ENCODE measurements at places on chromosomes 7 and 10.

DNA sequence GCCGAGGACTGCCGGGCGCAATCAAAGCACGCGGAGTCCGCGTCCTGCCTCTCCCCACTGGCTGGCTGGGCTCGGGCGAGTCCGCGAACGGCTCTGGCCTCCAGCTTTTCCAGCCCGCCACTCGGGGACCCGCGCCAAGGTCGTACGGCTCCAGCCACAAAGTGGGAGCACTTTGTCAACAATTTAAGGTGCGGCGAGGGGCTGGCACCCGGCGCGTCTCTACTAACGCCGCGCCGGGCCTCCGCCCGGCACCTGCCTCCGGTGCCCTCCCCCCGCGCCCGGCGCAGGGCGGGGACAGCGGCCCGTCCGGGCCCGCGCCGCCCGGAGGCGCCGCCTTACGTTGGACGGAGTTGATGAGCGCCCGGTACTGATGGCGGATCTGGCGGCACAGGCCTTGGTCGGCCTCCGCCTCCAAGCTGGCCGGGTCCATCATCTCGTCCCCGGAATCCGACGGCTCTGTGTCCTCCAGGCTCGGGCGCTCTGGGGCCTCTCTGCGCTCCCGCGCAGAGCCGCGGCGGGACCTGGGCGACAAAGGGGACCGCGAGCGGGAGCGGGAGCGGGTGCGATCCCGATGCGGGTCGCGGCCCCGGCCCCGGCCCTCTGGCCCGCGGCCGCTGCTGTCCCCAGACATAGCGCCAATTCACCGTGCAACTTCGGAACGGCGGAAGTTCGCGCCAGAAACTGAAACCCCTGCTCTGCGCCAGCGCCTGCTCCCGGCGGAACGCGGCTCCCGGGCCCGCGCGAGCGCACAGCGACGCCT lies at the start of gene NSMCE4A:
Gene NSMCE4A, minus strand, starts transcription at position 683 of the 760 bp plus-strand sequence. Its CDS starts 52 bp downstream, at position 631.
- peak; percentile 60 for DNase-seq

DNA sequence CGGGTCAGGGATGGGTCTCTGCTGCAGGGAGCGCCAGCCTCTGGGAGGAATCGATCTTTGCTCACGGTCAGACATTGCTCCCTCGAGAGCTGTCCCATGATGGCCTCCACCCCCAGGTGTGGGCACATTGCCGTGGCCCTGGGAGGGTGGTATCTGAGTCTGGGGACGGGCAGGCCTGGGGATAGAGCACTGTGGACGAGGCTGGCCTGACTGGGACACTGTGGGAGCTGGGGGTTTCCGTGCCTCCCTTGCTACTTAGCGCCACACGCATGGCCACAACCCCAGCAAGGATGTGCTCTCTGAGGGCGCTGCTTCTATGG lies 55.7 kb downstream of the JAKMIP3 start:
- DNase-seq: no peak

DNA sequence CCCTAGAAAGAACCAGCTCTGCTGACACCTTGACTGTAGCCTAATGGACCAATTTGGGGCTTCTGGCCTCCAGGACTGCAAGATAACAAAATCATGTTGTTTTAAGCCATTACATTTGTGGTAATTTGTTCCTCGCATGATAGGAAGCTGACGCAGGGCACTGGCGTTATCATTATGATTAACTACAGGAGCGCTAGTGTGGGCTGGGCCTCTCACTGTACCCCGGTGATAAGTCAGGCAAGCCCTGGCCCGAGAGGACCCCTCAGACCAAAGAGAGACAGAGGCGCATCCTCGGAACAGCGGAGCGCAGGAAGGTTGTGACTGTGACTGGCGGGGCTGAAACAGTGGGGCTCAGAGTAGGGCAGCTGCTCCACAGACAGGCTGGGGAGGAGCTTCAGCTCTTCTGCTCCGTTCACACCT lies 150.3 kb upstream of the CHST15 start:
- no peak for DNase-seq

DNA sequence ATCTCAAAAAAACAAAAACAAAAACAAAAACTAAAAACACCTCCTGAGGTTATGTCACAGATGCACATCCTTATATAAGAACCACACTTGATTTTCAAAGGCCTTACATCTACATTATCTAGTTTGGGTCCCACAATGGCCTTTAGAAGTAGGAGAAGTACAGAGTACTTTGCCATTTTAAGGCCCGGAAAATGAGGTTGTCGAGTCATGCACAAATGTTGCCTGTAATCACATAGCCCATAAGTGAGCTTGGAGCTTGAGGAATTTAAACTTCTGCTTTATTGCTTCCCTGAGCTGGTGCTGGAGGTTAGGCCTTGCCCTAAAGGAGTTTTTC lies 9.7 kb upstream of the MKRN1 start:
- no peak for DNase-seq

- no peak for DNase-seq
Observed at GRCh38 chr7:158602905-158603772, 15.5 kb upstream of the PTPRN2 start.

GRCh38 chr10:8060704-8061121 lies 6.2 kb downstream of the GATA3 start:
- no peak for DNase-seq

GRCh38 chr10:133230044-133230361 lies at the start of gene UTF1:
Gene UTF1, plus strand, starts transcription at chr10:133230217. Its CDS starts 72 bp downstream, at chr10:133230289.
- no peak for DNase-seq

DNA sequence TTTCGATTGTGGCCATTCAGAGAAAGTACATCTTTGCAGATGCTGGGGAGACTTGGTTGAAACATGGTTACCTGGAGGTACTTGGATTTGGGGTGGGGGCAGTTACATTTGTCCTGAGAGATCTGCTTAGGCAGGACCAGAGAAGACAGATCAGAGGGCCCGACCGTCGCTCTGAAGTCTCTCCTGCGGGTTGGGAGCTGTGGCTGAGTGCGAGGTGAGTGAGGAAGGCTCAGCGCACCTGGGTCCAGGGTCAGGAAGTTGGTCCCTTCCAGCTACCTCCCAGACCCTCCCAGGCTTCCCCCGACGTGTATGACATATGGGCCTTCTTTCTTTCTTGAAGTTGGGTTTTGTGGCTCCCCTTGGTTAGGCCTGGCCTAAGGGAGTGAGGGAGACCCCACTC lies 56.3 kb downstream of the LHPP start:
- no peak for DNase-seq

DNA sequence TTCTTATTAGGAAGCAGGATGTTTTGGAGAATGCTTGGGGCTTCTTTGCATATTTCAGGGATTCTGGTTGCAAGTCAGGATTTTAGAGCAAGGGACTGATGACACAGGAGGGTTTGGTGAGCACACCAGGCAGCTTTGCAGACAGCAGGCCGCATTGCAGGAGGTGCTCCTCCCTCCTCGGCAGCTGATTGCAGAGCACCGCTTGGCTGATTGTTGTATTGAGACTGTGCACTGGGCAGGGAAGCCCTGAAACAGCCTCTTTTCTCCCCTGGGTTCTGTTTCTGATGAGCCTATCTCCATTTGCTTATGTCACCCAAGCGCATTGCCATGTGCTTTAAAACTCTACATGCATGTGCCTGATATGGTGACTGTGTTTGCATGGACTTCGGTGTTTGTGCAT lies 769.6 kb downstream of the GRID1 start:
- no peak for DNase-seq

- DNase-seq: no peak
Observed at GRCh38 chr10:86443936-86444335, 77.3 kb upstream of the GRID1 start.

DNA sequence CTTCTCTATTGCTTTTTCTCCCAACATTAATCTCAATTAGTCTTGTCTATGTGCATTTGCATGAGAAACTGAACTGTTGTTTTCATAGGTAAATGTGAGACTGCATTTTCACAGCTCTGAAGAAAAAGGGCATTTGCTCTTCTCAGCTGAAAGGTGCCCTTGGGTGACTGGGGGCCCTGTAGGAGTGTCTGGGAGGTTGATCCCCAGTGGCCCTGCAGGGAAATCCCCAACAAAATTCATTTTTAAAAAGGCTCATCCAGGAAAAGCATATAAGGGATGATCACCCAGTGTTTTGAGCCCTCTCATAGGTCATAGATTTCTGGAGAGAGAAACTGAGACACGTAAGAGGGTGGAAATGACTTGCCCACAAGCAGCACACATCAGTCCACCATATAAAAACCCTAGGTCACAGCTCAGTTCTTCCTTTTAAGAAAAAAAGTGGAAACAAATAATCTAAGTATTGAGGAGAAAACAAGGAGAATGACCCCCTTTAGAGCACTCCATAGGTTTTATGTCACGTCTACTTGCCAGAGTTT lies 190.3 kb upstream of the AHR start:
- DNase-seq: no peak

- DNase-seq: no peak
Observed at GRCh38 chr7:139679731-139680594, 97.8 kb downstream of the HIPK2 start.

GRCh38 chr7:12889391-12889790 lies 202.0 kb downstream of the ARL4A start:
- no peak for DNase-seq

DNA sequence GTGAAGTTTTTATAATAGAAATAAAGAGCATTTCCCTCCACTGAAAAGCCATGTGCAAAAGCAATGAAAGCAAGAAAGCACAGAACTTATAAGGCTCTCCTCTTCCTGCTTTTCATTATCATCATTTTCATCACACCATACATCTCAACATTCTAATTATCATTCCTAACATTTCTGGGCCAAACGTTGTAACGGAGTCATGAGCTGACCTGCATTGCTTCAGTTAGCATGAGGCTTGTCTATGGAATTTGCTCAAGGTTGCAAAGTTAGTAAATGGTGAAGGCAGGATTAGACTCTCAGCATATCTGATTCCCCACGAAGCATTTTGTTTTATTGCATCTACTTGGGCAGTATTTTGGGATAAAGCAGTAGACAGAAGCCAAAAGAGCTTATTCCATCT lies 11.4 kb downstream of the SCIN start:
- no peak for DNase-seq

- DNase-seq: no peak
Observed at GRCh38 chr10:89923661-89924060, 222.3 kb downstream of the KIF20B start.

GRCh38 chr10:33655165-33655815 lies 320.8 kb upstream of the NRP1 start:
- no peak for DNase-seq

DNA sequence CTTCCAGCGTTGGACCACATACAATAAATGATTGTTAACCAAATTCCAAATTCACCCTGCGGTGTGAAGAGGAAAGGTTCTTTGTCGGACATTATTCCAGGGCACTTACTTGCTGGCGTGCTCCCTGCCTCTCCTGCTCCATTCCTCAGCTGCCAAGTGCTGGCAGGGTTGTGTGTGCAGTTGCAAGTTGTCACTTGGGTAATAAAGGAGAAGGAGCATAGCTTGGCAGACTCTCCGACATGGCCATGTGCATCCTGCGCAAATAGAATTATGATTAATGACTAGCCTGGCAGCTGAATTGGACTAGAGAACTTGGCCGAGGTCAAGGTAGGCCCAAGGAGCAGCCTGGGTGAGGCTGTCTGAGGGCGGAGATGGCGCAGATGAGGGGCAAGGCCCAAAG lies 92.3 kb upstream of the ELMO1 start:
- DNase-seq: no peak

DNA sequence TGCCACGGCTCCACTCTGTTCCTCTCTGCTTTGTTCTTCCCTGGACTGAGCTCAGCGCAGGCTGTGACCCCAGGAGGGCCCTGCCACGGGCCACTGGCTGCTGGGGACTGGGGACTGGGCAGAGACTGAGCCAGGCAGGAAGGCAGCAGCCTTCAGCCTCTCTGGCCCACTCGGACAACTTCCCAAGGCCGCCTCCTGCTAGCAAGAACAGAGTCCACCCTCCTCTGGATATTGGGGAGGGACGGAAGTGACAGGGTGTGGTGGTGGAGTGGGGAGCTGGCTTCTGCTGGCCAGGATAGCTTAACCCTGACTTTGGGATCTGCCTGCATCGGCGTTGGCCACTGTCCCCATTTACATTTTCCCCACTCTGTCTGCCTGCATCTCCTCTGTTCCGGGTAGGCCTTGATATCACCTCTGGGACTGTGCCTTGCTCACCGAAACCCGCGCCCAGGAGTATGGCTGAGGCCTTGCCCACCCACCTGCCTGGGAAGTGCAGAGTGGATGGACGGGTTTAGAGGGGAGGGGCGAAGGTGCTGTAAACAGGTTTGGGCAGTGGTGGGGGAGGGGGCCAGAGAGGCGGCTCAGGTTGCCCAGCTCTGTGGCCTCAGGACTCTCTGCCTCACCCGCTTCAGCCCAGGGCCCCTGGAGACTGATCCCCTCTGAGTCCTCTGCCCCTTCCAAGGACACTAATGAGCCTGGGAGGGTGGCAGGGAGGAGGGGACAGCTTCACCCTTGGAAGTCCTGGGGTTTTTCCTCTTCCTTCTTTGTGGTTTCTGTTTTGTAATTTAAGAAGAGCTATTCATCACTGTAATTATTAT lies 1.2 kb downstream of the CLDN4 start:
- no peak for DNase-seq

GRCh38 chr7:21352540-21353387 lies 75.1 kb upstream of the SP4 start:
- no peak for DNase-seq

GRCh38 chr7:112211348-112211907 lies 4.9 kb downstream of the ZNF277 start:
- DNase-seq: no peak

GRCh38 chr7:121195874-121196273 lies 132.9 kb upstream of the WNT16 start:
- DNase-seq: no peak
